ENCODE measurements at places on chromosomes 3 and 15. TPM values are rescaled to one million over a fixed set of nuclear protein-coding genes. Genes with fewer than 3 reads are reported as not detected.

The WDR93 gene
- total RNA-seq, result not detected

The PPM1L gene
- 14.7 TPM for total RNA-seq

The TLR9 gene
- total RNA-seq, result 9.0 TPM

The KIF15 gene
- total RNA-seq, result 37.0 TPM

DNA sequence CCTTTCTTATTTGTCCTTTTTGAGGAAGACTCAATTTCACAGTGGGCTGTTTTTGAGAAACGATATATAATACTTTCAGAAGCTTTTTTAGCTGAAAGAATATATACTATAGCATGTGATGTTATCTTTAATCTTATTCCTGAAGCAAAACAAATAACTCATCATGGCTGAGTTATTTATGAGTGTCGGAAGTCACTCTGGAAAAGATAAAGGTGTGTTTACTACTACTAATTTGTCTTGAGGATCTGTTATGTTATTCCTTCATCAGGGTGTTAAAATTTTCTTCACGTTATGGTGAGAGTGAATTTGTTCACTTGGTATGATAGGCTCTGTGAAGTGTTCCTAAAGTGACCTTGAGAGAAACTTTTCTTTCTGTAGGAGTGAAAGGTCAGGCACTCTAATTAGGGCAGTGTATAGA lies 4.7 kb downstream of the TCF12 start:
- no peak for DNase-seq

- DNase-seq, result no peak
Measured at GRCh38 chr3:28994161-28994905, 286.5 kb upstream of the RBMS3 start.

GRCh38 chr3:197216914-197217313 lies 81.5 kb downstream of the DLG1 start:
- no peak for DNase-seq
